ENCODE measurements at places on chromosomes 16 and 17. TPM values are rescaled to one million over a fixed set of nuclear protein-coding genes. Genes with fewer than 3 reads are reported as not detected.

TRIM72 gene
- 0.10 TPM for total RNA-seq

KRTAP1-1 gene
- total RNA-seq, result not detected

NDRG4 gene
- total RNA-seq, result 0.94 TPM

CBLN1 gene
- total RNA-seq, result not detected

MARVELD3 gene
- not detected for total RNA-seq

LRRC37A3 gene
- 22.1 TPM for total RNA-seq

SOCS3 gene
- total RNA-seq, result 503 TPM

TRIM65 gene
- total RNA-seq, result 5.8 TPM

KRT39 gene
- not detected for total RNA-seq

TMEM132E gene
- not detected for total RNA-seq

CRYM gene
- total RNA-seq, result 0.84 TPM

LGALS9 gene
- 61.1 TPM for total RNA-seq

GP1BA gene
- total RNA-seq, result 4.2 TPM

KRT12 gene
- not detected for total RNA-seq

CCL17 gene
- total RNA-seq, result not detected

GPR179 gene
- total RNA-seq, result 0.10 TPM

SHISA9 gene
- total RNA-seq, result not detected

VPS25 gene
- total RNA-seq, result 27.0 TPM

KCTD19 gene
- total RNA-seq, result under 0.01 TPM

RHBDF1 gene
- total RNA-seq, result 0.21 TPM

PERCC1 gene
- 0.84 TPM for total RNA-seq

SLC13A2 gene
- not detected for total RNA-seq

SMIM36 gene
- not detected for total RNA-seq

CLEC18A gene
- total RNA-seq, result 1.4 TPM

ASPA gene
- not detected for total RNA-seq

MYO15A gene
- total RNA-seq, result 0.84 TPM

CCDC78 gene
- 1.0 TPM for total RNA-seq

ABCA8 gene
- total RNA-seq, result under 0.01 TPM

MMP15 gene
- 0.10 TPM for total RNA-seq

TMEM100 gene
- total RNA-seq, result not detected

CCL2 gene
- 2.2 TPM for total RNA-seq

RAB26 gene
- total RNA-seq, result not detected

OR1A1 gene
- total RNA-seq, result not detected

PRCD gene
- 0.73 TPM for total RNA-seq

TAX1BP3 gene
- 25.4 TPM for total RNA-seq

CLEC19A gene
- total RNA-seq, result not detected

USP43 gene
- 0.21 TPM for total RNA-seq

CRISPLD2 gene
- total RNA-seq, result 17.5 TPM

TNP2 gene
- not detected for total RNA-seq

NHERF2 gene
- 0.84 TPM for total RNA-seq

CCL23 gene
- not detected for total RNA-seq

AOC2 gene
- 1.5 TPM for total RNA-seq

ATP1B2 gene
- total RNA-seq, result not detected

ZG16B gene
- 1.2 TPM for total RNA-seq

NUDT21 gene
- total RNA-seq, result 67.6 TPM

FAM20A gene
- total RNA-seq, result 2.4 TPM

EPX gene
- total RNA-seq, result under 0.01 TPM

ODAD4 gene
- not detected for total RNA-seq

KRTAP4-9 gene
- total RNA-seq, result not detected

NLRP1 gene
- total RNA-seq, result 118 TPM

WRAP53 gene
- total RNA-seq, result 3.6 TPM

TNK1 gene
- total RNA-seq, result 5.5 TPM

SCARF1 gene
- 4.6 TPM for total RNA-seq

RAMP2 gene
- total RNA-seq, result not detected

All from mononuclear cell (primary cell).